Ovary (tissue), 10 donors: ENCODE measurements at places on chromosomes 5 and 9. TPM values are rescaled to one million over a fixed set of nuclear protein-coding genes. Genes with fewer than 3 reads are reported as not detected.

- DNase-seq = no peak
Observed at GRCh38 chr9:114247077-114247476, 75.8 kb upstream of the ORM1 start.

- no peak for DNase-seq
Observed at GRCh38 chr5:150487199-150488061, 20.5 kb upstream of the NDST1 start.

The BTNL8 gene
- 0.41 TPM for total RNA-seq

The SLC6A19 gene
- not detected for total RNA-seq

The APBA1 gene
- total RNA-seq = 12.9 TPM

The IL4 gene
- not detected for total RNA-seq
